Stromal cell of bone marrow (primary cell): ENCODE measurements at places on chromosomes 7 and 10.

DNA sequence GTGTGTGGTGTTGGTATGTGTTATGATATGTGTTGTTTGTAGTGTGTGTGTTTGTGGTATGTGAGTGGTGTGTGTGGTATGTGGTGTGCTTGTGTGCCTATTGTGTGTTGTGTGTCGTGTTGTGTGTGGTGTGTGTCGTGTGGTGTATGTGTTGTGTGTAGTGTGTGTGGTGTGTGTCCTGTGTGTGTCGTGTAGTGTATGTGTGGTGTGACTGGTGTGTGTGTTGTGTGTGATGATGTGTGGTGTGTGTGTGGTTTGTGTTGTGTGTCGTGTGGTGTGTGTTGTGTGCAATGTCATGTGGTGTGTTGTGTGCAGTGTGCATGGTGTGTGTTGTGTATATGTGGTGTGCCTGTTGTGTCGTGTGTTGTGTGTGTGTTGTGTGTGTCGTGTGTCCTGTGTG, 144.6 kb downstream of the DNAJB6 start:
- no peak for DNase-seq

DNA sequence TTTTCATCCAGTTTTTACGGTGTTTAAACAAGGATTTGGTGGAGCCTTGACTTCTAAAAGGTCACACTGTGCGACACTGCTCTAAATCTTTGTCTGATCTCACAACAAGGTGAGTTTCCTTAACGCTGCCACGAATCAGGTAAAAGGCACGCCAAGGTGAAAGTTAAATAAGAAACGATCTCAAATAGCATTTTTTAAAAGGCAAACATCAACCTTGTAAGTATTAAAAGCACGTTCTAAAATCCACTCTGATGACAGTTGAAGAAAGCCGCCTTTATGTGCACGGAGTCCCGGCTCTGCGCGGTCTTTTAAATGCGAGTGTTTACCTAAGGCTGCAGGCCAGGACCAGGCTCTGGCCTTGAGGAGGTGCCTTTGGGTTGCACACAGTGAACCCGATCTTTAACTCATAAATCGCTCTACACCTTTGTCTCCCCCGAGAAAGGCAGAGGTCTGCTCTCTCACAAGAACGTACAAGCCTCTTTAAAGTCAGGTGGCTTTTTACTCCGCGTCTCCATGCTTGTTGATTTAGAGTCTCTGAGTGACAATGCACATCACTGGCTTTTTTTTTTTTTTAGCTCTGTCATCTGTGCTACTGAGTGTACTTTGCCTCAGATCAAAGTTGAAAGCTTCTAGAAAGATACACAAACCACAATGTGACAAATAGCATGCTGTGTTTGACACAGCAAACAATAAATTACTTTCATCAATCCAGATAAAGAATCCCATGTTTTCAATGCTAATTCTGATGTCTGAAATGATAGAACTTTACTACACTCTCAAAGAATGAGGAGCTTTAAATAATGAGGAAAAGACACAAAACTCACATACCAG, 25.9 kb upstream of the RNF32 start:
- DNase-seq: no peak

- no peak for DNase-seq
These were observed 288.9 kb downstream of the ADARB2 start for GRCh38 chr10:1448252-1448930.

DNA sequence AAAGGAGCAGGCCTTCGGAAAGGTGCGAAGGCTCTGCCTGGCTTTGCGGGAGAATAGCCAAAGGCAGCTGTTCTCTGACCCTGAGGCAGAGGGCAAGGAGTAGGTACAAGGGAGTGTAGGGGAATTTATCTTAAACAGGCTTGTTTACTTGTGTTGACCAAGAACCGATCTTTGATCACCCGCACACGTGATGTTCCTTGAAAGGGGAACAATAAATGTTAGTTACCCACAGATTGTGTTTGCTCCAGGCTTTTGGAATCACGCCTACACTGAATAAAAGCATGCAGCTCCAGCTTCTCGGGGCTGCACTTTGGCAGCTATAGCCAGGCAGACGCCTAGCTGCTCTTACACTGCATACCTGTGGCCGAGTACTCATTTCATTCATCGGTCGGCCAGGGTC, 420.8 kb downstream of the PHF14 start:
- no peak for DNase-seq

- no peak for DNase-seq
These were observed 228.3 kb downstream of the BUB3 start for GRCh38 chr10:123382491-123382890.

DNA sequence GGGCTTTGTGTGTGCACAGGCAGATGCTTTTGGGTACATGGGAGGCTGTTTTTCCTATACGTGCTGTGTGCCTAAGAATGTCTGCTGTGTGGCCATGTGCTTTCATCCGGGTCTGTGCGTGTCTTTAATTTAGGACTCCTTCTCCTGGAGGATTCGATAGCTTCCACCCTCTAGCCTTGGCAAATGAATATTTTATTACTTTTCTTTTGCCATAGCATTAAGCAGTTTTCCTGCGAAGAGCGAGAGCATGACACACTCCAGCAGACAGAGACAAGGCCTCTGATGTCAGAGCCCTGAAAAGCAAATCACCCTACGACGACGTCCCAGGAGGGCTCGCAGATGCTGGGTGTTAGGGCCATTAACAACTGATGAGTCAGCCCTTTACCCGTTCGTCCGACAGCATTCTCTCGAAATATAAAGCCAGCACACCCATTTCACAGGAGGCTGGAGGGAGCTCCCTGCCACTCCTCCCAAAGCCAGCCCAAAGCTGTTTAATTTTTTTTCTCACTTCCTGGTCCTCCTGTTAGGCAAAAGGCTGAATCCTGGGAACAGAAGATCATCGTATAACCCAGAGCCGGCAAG, 311.3 kb upstream of the ZMIZ1 start:
- DNase-seq: no peak

DNA sequence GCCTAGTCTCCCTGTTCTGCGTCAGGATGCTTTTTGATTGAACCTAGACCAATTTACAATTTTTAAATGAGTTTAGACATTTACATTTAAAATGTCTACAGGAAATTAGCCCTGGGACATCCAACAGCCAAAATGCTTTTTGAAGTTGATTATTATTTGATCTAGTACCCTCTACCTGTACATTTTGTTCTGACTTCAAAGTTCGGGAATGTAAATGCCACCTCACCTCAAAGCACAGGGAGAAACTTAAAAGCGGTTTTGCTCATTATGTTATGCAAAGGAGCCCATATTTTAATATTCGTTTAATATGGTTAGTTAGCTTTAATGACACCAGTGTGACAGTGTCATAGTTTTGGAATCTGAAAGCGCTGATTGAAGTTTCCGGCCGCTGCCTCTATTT, 80.1 kb upstream of the FAM204A start:
- DNase-seq: no peak

DNA sequence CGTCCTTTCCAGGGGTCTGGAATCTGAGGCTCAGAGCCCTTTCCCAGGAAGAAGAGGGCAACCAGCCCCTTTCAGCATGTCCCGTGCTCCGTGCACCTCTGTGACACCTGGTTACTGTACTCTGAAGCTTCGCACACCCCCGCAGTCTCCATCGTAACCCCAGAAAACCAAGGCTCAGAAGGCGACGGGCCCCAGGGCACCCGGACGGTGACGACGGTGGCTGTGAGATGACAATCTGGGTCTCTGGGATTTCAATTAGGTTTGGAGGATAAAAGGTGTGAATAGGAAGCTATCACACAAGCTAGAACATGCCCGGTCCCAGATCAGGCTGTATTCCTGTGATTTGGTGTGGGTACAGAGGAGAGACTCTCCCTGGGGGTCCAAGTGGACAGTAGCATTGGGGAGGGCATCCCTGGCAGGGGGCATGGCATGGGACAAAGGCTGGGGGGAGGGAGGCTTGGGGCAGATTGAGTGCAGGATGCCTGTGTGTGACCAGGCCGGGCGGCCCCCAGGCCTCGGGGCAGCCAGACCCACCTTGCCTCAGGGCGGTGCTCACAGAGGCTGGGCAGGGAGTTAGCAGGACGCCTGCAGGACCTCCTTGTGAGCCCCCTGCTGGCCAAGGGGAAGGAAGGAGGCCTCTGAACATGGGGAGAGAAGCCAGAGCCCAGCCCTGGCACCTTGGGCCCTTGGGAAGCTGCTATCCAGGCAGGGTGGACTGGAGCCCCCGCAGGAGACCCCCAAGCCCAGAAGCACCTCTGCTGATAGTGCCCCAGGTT, 23.4 kb upstream of the PSMG3 start:
- DNase-seq: no peak

- DNase-seq: no peak
These were observed 880.2 kb upstream of the AUTS2 start for GRCh38 chr7:68718097-68718551.

GRCh38 chr10:47136866-47137265, 163.1 kb upstream of the GDF10 start:
- no peak for DNase-seq
